ENCODE measurements at places on chromosomes 1 and 21.

GRCh38 chr1:181079920-181080319 lies 8.6 kb upstream of the IER5 start:
- no peak for DNase-seq

DNA sequence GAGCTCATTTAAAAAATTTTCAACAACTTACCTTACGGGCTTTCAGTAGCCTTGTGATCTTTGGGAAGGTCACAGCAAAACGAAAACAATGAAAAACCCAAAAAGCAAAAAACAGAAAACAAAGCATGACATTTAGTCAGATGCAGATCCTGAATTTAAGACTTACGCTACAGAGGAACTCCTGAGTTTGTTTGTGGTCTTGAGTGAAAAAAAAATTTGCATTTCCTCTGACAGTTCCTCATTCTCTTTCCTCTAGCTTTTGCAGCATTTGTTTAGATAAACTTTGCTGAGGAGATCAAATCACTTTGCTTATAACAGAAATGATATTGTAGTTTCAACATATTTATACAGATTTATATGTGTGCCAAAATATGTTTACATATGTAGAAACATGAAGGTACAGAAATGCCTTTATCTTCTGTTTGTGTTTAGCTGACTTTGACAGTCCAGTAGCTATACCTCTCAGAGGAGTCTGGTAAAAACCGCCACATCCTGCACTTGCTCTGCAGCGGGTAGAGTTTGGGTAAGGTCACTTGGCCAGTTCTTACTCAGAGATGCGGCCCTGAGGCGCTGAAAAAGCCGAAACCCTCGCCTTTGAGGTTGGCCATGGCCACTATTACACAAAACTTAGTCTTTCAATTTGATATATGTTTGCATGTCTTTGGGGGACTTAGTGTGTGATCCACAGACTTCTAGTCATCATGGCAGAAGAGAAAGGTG lies 142.5 kb downstream of the TNR start:
- no peak for DNase-seq

DNA sequence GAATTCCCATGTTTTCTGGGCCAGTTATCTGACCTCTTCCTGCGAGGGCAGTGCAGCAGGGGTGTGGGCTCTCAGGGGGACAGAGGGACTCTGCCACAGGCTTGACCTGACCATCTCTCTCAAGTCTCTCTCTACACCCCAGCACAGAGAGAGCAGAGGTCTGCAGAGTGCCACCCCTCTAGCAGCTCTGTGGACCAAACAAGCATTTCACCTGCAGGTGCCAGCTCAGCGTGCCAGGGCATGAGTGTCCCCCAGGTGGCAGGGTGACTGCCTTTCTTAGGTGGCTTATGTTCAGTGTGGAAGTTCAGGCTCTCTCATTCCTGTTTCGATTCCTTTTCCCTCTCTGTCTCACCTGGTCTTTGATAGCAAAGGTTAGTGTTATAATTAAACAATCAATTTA lies 191.3 kb downstream of the CACNA1E start:
- DNase-seq: peak; percentile 2

DNA sequence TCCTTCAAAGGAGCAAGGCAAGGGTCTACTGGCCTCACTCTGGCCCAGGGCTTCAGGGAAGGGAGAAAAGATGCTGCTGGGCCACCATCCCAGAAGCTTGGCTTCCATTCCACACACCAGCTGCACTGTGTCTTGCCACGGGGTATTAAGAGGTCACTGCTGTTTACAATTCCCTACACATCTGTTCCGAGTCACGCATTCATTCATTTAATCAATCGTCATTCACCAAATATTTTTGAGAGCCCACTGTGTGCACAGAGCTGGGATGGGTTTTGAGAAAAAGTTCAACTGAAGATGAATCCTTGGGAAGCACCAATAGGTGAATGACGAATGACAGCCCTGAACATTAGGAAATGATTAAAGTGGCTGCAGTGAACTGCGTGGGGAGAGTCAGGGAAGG lies 101.7 kb downstream of the NAV1 start:
- no peak for DNase-seq

DNA sequence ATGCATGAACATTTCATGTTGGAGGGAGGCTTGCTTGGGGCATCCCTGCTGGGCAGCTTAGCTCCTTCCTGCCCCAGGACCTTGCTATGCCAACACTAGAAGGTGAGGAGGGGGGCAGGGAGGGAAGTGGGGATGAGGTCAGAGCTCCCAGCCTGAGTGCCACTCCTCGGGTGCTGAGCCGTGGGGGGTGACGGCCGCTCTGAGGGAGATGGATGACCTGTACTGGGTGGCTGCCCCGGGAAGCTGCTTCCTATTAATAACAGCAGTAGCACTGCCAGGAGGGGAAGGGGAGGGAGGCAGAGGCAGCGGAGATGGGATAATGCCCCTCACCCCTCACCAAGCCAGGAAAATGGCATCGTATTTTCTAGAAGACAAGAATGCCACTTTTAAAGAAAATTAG lies 60.6 kb downstream of the UBIAD1 start:
- DNase-seq: no peak

DNA sequence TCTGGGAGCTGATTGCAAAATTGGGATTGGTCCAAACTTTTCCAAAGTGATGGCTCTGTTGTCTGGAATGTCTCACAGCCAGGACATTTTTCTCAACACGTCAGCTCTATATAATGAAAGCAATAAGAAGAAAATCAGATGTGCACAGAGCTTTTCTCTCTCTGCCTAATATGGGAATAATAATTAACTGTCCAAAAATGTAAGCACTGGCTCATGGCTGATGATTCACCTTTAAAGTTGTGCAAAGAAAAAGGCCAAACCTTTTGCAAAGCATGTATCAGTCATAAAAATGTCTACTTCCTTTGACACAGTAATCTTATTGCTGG lies 30.4 kb downstream of the ZNF281 start:
- DNase-seq: no peak

DNA sequence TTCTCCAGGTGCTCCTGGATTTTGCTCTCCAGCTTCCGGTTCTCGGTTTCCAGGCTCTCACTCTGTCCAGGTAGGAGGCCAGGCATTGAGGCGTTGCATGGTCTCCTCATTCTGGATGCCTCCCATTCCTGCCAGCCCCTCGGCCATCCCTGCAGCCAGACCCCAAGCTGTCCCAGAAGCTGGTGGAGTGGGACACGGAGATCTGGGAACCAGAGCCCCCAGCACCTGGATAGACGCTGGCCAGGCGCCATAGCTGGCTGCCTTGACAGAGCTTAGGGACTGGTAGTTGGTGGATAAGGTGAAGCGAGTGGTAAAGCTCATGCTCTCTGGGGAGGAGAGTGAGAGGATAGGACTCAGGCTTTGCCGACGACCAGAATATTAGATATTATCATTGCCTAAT lies 29.6 kb downstream of the RAP1A start:
- no peak for DNase-seq

DNA sequence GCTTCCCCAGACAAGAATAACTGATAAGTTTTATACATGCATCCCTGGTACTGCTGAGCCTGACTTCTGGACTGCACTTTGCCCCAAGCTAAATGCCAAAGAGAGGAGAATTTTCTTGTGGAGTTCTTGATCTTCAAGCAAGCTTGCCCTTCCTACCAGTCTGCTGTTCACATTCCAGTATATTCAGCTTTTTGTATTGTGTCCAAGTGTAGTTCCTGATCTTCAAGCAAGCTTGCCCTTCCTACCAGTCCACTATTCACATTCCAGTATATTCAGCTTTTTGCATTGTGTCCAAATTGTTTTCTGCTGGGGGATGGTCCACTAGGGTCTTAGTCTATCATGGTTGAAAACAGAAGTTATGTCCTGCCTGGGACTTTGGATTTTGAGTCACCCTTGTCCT lies 894 bp upstream of the TSEN15 start:
- DNase-seq: no peak
